ENCODE measurements at places on chromosomes 7 and 10. TPM values are rescaled to one million over a fixed set of nuclear protein-coding genes. Genes with fewer than 3 reads are reported as not detected.

Gene VAX1
- not detected for polyA plus RNA-seq

Gene ENO4
- polyA plus RNA-seq = 3.7 TPM

- no peak for DNase-seq
Observed at GRCh38 chr7:103100348-103100747, 25.4 kb downstream of the ARMC10 start.

DNA sequence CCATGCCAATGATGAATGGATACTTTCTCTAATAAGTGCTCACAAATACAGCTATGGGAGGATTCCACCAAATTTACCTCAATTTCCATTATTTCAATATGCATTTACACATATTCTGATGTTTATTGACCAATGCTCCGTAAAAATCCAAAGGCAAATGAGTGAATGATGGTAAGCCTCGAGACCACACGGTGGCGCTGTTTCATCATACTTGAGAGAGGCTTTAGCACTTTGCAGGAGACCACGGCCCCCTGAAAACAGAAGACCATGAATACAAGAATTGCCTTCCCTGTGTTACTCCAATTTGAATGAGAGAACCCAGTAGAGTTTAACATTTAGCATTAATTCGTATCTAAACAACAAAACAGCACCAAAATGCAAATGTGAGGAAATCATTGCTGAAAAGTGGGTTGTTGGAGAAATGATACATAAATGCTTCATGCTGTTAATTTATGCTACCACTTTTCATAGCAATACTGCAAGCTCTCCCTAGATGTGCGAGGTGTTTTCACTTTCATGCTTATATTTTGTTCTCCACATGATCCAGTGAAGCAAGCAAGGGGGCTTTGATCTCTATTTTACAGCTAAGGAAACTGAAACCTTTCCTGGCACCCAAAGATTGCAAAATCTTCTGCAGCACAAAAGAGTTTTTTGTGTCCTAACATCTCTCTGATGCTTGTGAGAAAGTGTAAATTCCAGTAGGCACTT lies 35.4 kb downstream of the TRIL start:
- no peak for DNase-seq

DNA sequence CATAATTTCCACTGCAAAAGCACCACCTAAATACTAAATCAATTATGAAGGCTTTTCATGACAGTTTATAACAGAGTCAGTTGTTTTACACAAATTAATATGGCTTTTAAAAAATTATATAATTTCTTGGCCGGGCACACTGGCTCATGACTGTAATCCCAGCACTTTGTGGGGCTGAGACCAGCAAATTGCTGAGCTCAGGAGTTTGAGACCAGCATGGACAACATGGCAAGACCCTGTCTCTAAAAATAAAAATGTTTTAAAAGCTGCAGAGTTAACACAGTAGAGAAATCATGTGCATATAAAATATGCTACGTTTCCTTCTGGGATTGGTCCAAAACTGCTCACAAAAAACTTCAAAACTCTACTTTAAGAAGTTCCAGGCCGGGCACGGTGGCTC lies 43.6 kb upstream of the EIF4H start:
- no peak for DNase-seq

DNA sequence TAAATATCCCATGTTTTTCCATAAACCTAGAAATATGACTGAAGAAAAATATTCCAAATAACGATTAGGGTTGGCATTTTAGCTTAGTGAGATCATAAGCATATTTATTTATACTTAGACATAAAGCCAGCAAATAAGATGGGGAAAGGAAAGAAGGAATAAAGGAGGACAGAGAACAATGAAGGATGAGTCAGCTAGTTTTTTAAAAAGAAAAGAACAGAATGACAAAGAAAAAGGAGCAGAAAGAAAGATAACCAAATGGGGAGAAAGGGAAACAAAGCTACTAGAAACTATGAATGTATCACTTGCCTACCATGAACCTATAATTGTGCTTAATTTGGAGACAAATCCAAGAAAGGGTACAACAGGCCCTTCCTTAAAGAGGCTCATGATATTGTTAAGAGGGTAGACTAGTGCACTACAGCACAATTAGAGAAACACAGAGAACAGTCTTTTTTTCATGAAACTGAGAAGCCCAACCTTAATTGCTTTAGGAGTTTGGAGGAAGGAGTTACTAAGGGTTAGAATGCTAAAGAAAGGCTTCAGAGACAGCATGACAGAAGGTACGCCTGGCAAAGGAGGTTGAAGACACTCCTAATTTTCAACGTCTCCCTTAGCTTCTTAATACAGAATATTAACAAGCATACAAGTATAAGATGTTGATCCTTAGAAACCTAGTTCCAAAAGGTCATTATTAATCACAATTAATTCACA lies 23.9 kb downstream of the HERPUD2 start:
- no peak for DNase-seq

- DNase-seq = no peak
Observed at GRCh38 chr10:46091828-46092523, 45.9 kb upstream of the MSMB start.

DNA sequence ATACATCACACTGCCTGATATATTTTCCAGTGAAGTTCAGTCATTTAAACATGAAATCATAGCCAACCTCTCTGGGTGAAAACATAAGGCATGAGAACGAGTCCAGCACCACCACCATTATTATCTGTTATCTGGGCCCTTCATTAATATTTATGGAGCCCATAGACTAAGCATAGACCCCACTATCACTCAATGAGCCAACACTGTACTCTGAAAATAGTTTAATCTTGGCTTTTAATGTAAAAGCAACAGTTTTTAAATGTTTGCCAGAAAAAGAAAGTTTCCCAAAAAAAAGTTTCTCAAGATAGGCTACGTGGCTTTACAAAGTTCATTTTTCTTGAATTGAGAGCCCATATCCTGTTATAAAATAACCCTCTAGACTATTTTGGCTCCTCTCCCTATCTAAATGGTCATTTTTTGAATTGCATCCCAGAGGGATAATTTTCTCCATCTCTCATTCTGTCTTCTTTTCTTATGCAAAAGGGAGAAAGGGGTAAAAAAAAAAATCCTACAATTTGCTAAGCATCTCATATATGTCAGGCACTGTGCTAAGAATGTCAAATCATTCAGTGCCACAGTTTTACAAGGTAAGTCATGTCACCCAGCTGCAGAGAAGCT lies 66.1 kb downstream of the FZD1 start:
- DNase-seq = no peak

GRCh38 chr7:151308256-151308655 lies 33.4 kb upstream of the NUB1 start:
- no peak for DNase-seq

DNA sequence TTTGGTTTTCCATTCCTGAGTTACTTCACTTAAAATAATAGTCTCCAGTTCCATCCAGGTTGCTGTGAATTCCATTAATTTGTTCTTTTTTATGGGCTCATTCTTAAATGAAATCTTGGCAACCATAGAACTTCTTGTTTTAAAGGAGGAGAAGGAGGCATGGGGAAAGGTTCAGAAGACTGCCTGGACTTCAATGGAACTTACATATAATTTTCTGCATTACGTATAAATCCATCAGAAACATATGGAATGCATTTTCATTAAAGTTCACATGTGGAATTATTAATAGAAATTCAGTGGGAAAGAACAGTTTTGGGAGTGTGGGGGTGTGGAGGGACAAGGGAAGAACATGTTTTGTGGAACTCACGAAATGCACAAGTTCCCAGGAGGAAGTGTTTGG lies 176.6 kb upstream of the PRKCQ start:
- DNase-seq = no peak

GRCh38 chr10:126126866-126127265 lies 230.5 kb downstream of the FANK1 start:
- no peak for DNase-seq

All from right renal cortex interstitium (tissue), 3 donors.